ENCODE measurements at places on chromosomes 7 and 10.

DNA sequence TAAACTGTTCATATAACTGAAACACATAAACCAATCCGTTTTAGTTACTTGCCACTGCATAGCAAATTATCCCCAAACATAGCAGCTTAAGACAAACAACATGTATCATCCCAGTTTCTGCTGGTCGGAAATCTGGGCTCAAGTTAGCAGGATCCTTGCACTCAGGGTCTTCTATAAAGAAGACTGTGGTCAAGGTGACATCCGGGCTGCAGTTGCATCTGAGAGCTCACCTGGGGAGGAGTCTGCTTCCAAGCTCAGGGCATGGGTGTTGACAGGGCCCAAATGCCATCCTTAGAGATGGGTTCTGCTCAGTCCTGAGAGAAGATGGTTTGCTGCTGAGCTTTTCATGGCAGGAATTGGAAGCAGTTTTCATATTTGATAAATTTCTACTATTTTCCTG lies 431.2 kb downstream of the PAXIP1 start:
- no peak for DNase-seq

DNA sequence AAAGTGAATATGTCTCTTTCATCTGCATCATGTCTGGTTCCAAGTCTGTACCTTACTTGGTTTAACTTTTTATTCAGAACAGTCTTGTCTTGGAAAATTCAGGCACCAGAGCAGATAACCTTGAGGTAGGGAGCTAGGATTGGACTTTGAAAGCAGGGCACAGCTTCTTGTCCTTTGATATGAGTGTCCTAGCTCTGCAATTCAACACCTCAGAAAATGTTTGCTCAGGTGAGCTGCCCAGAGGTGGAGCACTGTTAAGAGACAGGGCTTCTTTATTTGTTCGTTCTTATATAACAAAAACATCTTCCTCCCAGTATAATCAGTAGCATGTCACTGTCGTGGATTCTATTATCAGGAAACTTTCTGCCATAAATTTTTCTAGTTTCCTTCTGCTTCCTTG lies 118.3 kb downstream of the LRRC4 start:
- DNase-seq, result no peak

GRCh38 chr10:64636461-64636860 lies 1115.3 kb downstream of the REEP3 start:
- DNase-seq, result no peak

DNA sequence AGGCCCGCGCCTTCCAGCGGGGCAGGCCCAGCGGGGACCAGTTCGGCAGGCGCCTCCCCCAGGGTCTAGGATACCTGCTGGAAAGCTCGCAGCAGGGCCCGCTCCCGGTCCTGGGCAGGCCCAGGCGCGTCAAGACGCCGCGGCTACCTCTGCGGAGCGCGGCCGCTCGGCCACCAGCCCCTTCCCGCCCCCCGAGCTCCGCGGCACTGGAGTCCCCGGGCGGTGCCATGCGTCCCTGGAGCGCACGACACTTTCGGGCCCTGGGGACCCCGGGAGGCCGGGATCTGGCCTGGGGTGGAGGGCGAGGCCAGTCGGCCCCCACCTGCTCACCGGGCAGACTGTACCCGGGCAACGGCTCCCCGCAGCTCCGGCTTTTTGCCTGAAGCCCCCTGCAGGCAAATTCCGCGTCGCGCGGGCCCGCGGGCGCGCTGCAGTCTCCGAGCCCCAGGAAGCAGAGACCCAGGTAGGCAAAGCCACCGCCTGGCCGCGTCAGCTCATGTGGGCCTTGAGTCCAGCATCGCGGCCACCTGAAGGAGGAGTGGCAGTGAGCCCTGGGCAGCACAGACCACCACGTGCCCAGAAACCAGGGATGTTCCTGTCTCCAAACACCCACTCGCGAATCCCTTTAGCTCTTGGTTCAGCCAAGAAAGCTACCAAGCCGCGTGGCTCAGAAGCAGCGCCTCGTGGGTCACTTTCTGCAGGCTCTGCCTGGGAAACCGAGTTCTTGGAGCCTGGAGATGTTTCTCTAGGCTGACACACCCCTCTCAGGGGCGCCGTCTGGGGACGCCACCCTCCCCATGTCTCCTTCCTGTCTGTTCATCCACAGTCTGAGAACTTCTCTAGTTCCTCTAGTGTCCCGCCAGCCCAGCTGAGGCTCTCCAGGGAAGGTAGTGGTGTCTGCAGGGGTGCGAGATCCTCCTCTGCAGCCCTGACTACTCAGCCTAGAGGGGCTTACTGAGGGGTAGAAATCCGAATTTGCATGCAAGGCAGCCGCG lies 46.1 kb upstream of the APBB1IP start:
- DNase-seq, result no peak

- DNase-seq, result no peak
Measured at GRCh38 chr7:115417662-115418061, 495.8 kb downstream of the MDFIC start.
